ENCODE measurements at places on chromosomes 6 and 20.

- no peak for DNase-seq
Observed at GRCh38 chr20:36493051-36493800, 48.1 kb upstream of the MYL9 start.

DNA sequence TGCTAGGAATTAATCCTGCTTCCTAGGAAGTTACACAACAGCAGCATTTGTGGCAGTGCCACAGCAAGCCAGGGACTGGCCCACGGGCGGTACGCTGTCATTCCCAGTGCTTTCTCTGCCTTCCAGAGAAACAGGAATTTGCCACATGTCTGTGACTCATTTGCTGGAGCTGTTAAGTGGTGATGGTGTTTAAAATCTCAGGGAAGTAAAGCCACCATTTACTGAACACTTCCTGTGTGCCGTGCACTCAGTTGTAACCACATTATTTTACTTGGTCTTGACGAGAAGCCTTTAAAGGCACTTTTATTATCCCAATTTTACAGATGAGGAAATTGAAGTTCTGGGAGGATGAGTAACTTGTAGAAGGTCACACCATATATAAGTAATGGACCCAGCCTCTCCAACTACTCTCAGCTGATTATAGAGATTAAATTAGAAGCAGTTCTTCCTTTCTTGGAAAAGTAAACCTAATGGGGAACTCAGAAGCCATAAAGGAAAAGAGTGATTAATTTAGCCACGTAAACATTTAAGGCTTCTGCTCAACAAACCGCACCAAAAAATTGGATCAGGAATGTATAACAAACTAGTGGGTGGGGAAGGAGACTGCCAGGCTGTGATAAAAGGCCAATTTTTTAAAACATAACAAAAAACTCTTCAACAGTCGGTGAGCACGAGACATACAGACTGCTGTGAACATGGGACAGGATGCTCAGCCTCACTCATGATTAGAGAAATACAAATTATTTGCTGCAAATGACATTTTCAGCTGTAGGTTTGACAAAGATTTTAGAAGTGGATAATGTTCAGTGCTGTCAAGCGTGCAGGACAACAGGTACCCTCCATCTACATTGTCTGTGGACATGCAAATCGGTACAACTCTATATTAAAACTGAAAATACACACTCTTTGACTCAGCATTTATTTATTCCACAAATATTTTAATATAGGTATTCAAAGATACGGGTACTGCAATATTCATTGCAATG is 311.2 kb downstream of the NRN1 start:
- DNase-seq, result no peak

DNA sequence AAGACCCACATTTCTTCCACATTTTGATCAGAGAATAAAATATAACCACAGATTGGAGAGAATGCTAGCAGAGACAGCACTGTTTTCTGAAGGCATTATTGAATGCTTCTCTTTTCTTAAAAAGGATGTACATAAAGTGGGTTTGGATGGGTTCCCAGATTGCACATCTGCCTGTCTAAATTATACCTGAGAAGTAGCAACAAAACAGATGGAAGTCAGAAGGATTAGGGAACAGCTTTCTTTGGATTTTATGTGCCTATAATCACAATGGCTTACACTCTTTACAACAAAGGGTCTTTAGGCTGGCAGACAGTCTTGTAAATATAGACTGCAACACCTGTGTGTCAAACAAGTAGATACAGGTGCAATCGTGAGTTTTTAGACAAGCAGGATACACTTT is 622.2 kb upstream of the MANEA start:
- no peak for DNase-seq

DNA sequence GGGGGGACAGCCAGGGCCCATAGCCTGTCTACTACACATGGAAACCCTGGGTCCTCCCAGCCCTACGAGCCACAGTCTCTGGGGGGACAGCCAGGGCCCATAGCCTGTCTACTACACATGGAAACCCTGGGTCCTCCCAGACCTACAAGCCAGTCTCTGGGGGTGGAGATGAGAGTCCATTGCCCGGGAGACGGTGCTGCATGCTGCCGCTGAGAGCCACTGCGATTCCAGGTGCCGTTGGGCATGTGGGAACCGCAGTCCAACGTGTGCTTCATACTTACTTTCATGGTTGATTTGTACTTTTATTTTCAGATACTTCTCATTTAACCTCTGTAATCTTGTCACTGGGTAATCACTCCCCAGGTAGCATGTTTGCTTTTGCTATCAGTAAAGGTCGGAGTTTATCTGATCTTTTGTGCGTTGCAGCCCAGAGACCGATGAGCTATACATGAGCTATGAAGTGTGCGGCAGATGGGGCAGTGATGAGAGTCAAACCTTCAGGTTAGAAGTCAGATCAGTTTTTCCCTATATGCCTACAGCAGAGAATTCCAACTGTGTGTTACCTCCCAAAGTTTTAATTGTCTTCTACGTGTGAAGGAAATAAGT is 58.2 kb downstream of the SMOC2 start:
- DNase-seq, result no peak

- no peak for DNase-seq
Observed at GRCh38 chr6:36364669-36365479, 22.6 kb downstream of the ETV7 start.

DNA sequence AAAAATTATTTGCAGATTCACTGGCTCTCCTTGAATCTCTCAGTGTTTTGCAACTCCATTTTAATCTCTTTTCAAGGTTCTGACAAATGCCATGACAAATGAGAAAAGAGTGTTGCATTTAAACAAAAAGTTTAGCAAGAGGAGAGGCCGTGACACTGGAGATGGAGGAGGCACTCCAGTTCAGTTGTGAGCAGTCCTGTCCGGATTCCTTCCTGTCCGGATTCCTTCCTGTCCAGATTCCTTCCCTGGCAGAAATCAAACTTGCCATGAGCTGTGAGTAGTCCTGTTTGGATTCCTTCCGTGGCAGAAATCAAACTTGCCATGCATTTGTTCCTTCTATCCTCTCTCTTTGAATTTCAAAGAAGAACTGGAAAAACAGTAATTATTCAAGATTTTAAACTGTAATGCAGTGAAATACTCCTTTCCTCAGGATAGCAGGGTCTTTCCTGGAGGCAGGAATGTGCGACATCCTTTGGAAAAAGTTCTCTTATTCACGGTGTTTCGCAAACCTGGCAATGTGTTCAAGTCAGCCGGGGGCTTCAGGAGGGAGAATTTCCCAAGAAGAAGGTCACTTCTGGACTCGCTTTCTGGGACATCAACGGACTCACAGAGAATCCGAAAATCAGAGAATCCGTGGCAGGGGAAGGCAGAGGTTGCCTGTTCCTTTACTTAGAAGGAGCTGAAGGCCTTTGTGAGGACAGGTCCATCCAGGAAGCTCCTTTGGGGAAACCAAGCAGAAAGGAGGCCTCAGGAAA is 48.7 kb upstream of the DACT2 start:
- no peak for DNase-seq

Data from HS-27A (cell line).